Thoracic aorta (tissue), 2 donors: ENCODE measurements at places on chromosomes 7 and 10. TPM values are rescaled to one million over a fixed set of nuclear protein-coding genes. Genes with fewer than 3 reads are reported as not detected.

GRCh38 chr7:129750091-129750490 lies 138.6 kb downstream of the NRF1 start:
- DNase-seq, result no peak

DNA sequence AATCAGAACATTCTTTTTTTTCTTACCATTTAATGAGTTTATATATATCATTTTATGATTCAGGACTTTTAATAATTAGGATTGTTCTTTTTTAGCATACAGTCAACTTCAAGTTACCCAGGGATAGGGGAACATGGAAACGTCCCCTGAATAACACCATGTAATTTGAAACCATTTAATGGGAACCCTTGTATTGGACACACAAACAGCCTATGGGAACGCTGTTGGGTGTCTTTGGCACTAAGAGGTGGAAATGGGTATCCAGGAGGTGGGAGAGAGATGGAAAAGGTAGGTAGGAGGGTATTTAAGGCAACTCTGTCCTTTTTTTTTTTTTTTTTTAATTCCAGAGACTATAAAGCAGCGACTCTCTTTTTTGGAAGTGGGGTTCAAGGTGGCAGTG lies 2.6 kb downstream of the LUC7L2 start:
- DNase-seq, result no peak

DNA sequence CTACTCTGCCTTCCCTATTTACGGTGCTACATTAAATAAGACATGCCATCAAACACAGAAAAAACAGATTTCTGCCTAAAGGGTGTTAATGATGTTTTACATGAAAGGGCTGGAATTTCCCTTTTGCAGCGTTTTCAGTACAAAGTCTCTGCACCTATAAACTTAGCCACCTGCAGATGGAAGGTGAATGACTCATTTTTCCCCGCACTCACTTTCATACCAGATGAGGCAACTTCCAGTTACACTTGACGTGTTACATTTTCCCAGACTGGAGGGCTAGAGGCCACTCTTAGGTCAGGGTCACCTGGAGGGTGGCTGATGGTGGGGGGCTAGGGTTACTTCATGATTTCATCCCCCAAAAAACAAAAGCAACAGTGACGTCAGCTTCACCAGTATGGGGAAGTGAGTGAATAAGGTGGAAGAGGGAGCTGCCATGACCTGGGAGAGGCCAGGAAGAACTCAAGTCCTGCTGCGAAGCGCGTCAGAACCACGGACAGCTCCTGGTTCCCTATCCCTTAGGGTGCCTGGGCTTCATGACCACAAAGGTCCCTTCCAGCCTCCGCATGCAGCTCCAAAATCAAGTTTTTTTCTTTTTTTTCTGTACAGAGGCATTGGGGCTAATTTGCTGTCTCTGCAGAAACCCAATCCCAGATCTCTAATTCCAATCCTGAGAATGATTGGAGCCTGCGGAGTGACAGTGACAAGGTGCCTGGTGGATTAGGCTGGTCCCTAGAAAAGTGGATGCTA lies 94.0 kb downstream of the ADARB2 start:
- no peak for DNase-seq

GRCh38 chr10:1409392-1409791 lies 327.9 kb downstream of the ADARB2 start:
- no peak for DNase-seq

- DNase-seq, result no peak
Observed at GRCh38 chr10:130931256-130931655, 380.3 kb downstream of the TCERG1L start.

DNA sequence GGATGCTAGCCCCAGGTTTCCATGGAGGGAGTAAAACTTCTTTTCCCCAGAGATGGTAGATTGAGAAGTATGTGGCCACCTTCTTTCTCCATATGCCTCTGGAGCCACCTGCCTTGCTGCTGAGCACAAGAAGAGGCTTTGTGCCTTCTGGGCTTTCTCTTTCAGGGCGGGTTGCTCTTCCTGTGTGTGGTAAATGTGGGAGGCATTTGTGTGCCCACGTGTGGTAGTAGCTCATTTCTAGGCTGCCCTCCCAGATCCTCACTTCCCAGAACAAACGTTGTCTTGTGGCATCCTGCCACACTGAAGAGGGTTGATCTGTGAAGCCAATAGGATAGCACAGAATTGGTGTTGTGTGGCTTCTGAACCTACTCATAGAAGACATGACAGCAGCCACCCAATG lies 342.0 kb upstream of the PODXL start:
- no peak for DNase-seq

The GPR141 gene
- total RNA-seq, result not detected

The DLG5 gene
- 79.6 TPM for total RNA-seq

The ZDHHC6 gene
- total RNA-seq, result 23.6 TPM

The FANK1 gene
- total RNA-seq, result not detected
